WERI-Rb-1 (cell line): ENCODE measurements at places on chromosomes 3 and 15.

- no peak for DNase-seq
These were observed 506.8 kb downstream of the PDCD6IP start for GRCh38 chr3:34305266-34305665.

DNA sequence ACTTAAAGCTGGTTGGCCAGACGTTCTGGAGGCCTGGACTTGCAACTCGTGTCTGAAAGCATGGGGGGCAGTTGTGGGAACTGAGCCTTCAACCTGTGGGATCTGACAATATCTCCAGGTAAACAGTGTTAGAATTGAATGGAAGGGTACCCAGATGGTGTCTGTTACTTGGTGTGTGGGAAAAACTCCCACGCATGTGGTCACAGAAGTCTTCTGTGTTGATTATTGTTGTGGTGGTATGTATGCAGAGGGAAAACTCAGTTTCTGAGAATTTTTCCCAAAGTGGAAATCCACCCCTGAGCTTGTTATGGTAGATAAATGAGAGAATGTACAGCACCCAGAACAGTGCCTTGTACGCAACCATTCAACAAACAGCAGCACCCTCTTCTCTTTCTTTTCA, 238.1 kb upstream of the ICE2 start:
- DNase-seq = no peak

- DNase-seq = no peak
These were observed 3.8 kb downstream of the ANP32A start for GRCh38 chr15:68816795-68817303.

GRCh38 chr3:28125342-28125741, 116.1 kb upstream of the CMC1 start:
- DNase-seq = no peak

DNA sequence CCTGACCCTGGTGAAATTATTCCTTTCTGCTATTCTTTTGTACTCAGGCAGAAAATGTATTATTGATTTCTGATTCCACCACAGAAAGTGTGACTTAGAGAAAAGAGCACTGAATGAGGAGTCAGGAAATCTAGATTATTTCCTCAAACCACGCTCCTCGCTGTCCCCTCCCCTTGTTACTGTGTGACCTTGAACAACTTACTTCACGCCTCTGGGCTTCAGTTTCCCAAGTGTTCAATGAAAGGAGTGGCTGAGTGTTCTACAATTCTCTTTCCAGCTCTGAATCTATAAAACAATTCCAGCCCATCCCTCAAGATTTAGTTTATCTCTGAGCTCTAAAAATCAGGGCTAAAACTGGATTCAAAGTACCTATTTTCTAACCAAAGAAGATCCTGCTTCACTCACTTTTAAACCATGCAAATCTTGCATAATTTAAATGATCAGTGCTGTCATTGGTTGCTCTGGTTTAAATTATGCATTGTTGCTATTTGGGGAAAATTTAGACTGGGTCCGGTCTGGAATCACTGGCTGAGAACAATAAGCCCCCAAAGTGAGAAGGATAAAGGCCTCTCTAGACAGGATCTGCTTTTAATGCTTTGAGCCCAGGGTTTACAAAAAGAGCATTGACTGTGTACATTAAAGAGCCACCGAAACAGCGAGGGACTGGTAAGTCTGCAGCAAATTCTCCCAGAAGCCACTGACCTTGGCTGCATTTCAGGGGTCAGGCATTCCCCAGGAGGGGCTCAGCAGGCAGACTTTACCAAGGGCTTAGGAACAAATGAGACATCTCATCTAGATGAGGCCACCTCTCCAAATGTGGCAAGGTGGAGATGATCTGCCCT, 3.2 kb downstream of the TNIK start:
- no peak for DNase-seq

DNA sequence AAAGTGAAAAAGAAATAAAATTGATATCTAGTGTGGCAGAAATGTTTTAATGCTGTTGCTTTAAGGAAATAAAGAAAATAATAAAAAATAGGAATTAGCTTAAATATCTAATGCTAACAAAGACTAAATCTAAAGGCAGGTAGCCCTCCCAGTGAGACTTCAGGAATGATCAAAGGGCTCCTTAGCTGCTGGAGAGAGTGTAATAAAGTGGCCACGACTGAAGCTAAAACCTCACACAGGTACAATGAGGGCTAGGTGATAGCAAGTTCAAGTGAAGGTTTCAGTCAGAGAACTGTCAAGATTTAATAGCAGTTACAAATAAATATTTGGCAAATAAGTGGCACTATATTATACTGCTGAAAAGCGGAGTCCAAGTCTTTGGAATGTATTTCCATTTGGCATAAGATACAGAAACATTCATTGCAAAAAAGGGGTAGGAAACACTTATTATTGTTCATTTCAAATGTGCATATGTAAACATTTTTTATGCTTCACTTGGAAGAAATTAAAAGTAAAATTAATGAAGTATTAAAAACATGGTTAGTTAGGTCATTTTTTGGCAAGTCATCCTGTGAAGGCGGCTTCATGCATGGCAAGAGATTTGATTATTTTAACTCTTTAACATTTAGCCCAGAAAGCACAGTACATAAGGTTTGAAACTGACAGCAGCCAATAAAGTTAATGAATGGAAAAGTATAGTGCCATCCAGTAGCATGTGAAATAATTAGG, 168.2 kb downstream of the ECT2 start:
- DNase-seq = no peak
